T-helper 9 cell (primary cell): ENCODE measurements at places on chromosomes 11 and 22.

GRCh38 chr11:120882175-120882574, 141.7 kb upstream of the TBCEL start:
- no peak for DNase-seq

- DNase-seq: peak; percentile 62
Measured at GRCh38 chr11:86456075-86456939, 81.6 kb downstream of the CCDC81 start.

- no peak for DNase-seq
Measured at GRCh38 chr11:78069465-78069864, 5.8 kb downstream of the THRSP start.

DNA sequence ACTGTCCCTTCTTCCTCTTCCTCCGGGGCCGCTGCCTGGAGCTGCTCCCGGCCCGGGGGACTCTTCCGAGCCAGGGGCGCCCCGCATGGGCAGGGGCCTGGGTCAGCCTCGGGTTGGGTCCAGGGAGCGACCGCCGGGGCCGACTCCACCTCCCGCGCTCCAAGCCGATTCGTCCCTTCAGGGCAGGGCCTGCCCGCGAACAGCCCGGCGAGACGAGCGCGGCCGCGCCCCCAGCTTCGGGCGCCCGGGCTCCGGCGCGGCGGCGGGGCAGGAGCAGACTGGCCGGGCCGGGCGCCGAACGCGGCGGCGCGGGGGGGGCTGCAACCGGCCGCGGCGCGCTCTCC, at the start of gene LARGE1:
Gene LARGE1, minus strand, starts transcription at position 280 of the 344 bp plus-strand sequence.
- DNase-seq: no peak

DNA sequence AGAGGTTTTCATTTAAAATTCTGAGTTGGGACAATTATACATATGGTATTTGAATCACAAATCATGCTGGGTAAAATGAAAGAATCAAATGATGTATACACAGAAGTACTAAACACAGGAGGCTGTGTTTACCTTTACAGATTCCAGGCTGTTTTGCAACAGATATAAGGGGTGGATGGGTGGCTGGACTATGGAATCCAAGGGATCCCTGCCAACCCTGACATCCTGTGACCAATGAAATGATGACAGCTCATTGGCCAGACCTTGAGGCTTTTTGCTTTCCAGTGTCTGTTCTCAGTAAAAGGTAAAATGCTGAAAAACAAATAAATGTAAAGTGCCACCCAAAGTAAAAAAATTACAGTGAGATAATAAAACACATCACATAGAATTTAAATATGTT, 3.3 kb upstream of the DDI1 start:
- DNase-seq: no peak

- DNase-seq: no peak
Measured at GRCh38 chr11:17353821-17354600, 2.4 kb downstream of the NCR3LG1 start.

DNA sequence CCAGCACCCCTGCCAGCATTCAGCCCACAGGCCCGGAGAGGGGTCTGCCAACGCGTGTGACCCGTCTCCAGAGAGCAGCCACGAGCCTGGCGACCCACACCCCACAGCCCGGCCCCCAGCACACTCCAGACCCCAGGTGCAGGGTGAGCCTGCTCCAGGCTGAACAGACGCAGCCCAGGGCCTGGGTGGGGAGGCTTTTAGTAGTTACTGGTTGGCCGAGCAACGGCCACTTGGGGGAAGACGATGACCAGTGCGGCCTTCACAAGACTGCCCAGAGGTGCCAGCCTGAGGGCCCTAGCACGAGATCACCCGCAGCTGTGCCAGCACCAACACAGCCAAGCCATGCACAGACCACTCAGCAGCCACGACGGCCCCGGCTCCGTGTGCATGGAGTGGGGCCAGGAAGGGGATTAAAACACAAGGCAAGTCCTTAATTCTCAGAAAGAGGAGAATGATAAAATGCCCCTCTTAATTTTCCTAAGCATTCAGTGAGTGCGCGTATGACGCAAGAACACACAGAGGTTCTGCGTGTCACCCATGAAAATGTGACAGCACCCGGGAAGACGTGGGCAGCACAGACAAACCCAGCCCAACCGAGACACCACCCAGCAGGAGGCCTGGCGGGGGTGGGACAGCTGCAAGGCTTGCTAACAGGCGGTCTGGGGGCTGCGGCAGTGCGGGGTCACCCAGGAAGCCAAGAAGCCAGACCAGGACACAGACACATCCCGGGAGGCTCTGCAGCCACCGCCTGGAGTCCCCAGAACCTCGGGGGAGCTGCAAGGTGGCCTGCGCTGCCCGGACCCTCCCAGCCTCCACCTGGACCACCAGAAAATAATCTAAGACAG, 47.6 kb downstream of the BRD1 start:
- no peak for DNase-seq
